ENCODE measurements at places on chromosomes 4 and X. TPM values are rescaled to one million over a fixed set of nuclear protein-coding genes. Genes with fewer than 3 reads are reported as not detected.

P2RY10 gene
- not detected for total RNA-seq

- peak; percentile 42 for DNase-seq
Observed at GRCh38 chr4:7295911-7296660, 103.7 kb downstream of the SORCS2 start.

- peak; percentile 57 for DNase-seq
Observed at GRCh38 chr4:42397635-42398170, 415 bp downstream of the SHISA3 start.

- DNase-seq: peak; percentile 5
Observed at GRCh38 chr4:53777244-53777984, 186.1 kb upstream of the LNX1 start.

DNA sequence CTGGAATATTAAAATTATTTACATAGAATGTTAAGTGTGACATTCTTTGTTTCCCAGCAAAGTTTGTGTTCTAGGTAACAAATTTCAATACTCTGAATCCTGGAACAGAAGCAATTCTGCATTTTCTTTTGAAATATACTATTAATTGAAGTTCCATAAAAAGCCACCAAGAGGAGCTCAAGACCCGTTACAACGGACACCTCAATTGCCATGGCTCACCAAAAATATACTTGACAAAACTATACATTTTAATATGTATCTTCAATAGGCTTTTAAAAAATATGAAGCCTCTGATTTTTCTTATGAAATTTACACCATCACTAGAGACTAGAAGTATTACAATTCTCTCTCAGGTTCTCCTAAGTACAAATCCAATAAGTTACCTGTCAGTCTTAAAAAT is 111.4 kb downstream of the NYX start:
- peak; percentile 52 for DNase-seq

GRCh38 chr4:148747721-148748268 is 305.6 kb upstream of the NR3C2 start:
- no peak for DNase-seq

DNA sequence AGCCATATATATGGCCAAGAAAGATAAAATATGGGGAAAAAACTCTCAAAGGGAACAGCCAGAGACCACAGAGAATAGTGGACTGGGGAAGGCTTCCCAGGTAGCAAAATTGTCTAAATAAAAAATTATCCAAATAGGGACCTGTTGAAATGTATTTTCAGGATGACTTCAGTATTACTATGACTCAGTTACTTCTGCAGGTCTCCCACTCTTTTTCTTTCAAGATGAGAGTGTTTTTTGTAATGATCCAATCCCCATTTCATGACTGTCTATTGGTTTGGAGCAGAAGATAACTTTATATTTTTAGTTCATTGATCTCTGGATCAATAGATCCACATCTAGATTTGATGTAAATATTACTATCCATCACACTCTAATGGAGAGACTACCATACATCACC is 372.1 kb upstream of the EMCN start:
- no peak for DNase-seq

SRPX2 gene
- total RNA-seq: 22.0 TPM

SSX2 gene
- total RNA-seq: not detected

JCHAIN gene
- not detected for total RNA-seq

DNA sequence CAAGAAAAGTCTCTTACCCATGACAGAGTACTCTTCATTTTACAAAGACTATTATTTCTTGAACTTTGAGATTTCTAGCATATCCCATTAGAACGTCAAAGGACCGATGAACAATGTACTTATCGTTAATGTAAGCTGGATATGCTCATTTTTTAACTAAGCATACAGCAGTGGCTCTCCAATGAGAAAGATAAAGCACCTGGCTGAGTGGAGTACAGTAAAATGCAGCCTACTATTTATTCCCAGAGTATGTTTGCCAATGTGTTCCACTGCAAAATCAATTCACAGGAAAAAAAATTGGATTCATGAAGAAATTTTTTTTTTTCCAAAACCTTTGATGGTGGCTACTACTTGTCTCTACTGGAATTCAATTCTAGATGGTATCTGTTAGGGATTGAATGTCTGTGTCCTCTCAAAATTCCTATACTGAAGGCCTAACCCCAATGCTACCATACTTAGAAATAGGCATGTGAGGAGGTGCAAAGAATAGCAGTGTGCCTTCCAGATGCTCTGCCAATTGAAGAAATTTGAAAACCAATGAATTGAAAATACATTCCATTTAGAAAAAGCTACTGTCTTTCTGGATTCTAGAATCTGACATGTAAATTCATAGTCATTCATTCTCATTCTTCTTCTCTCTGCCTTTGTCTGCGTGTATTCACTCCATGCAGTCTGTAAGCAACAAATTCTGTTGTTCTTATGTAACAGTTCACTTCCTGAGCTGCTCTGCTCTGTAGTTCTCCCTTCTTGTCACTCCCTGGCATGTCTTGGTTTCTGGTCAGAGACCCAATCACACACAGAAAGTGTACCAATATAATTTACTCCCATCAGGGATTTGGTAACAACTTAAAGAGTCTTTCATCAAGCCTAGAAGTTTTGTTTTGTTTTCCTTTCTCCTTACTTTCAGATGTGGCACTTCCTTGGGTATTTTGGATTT is 61.4 kb downstream of the PAPSS1 start:
- peak; percentile 3 for DNase-seq

ODAPH gene
- not detected for total RNA-seq

DNA sequence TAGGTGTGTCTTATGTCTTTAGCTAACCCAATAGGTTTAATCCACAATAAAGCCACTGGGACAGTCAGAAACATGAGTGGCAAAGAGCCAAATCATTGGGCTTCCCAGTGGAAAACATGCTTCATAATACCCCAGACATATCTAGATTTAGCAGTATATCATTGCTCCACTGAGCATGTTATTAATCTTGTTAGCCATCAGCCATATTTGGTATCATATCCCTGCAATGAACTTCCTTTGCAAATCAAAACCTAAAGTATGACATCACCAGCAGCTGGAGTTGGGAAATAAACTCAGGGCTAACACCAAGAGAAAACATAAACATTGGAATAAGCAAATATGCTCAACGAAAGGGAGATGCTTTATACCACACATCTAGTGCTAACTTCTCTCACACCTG is 280.8 kb upstream of the NOCT start:
- peak; percentile 76 for DNase-seq

GRCh38 chrX:129590596-129590995 is 50.5 kb downstream of the OCRL start:
- no peak for DNase-seq
